ENCODE measurements at places on chromosomes 11 and 22. TPM values are rescaled to one million over a fixed set of nuclear protein-coding genes. Genes with fewer than 3 reads are reported as not detected.

GRCh38 chr22:48976556-48977535 lies 850.8 kb downstream of the BRD1 start:
- no peak for DNase-seq

The LINC01488 gene
- total RNA-seq = not detected

DNA sequence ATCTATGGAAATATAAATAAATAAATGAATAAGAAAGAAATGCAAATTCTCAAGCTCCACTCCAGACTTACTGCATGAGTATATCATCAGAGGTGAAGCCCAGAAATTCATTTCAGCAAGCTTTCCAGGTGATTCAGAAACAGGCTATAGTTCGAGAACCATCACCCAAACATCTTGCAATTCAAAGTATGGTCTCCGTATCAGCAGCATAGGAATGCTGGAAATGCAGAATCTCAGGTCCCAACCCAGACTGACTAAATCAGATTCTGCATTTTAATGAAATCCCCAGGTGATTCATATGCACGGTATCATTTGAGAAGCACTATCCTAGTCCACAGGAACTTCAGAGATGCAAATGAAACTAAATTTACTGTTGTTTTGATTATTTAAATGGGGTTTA lies 95.3 kb downstream of the SERGEF start:
- DNase-seq = no peak

DNA sequence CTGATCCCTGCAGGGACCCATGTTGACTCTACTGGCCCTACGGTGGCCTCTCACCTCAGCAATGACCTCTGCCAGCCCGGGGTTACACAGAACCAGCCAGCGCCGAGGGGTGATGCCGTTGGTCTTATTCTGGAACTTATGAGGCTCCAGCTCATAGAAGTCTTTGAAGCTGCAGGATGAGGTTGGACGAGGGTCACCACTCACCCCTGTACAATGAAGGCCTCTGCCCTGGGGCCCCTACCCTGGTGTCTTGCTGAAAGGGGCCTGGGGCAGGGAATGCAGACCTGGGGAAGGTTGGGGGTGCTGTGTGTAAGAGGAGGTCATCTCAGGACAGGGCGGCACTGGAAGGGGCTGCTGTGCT lies 6.8 kb downstream of the PYGM start:
- DNase-seq = no peak

DNA sequence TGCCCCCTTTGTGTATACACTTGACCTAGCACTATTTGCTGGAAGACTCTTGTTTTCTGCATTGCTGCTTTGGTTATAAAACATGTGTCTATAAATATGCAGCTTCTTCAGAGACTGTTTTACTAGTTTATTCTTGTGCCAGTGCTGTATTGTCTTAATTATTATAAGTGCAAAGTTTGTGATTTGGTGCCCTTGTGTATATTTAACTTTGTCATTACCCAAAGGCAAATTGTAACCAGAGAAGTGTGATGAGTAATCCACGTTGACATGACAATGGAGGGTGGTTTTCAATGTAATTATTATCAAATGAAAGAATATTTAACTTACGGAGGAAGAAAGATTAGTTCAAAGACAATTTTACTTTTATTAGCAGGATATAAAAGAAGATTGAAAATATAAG lies 75.0 kb upstream of the PRODH start:
- no peak for DNase-seq

The LRRC74B gene
- not detected for total RNA-seq

DNA sequence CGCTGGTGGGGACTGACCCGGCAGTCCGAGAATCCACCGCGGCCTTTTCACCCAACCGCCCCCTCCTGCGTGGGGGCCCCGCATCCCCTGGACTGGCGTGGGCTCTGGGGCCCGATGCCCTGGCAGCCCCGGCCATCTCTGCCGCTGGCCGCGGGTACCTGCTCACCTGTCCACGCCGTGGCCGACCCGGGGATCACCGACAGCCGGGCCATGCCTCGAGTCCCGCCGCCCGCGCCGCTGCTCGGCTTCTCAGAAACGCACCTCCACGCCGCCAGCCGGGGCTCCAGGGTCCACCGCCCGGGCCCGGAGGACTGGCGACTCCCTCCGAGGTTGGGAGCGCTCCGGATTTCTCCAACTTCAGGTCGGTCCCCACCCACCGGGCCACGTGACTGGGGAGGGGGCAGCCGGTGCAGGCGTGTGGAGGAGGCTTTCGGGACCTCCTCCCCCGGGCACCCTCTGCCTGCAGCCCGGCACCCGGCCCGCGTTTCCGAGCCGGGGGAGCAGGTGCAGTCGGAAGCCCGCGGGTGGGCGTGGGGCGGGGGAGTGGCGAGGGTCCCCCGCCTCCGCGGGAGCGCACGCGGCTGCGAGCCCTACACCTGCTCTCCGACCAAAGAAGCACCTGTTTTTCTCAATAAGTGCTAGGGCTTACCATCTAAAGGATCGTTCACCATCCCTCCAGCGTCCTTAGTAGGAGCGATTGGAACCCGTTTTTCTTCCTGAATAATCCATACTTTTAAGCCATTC lies 554 bp upstream of the NRIP3 start:
- no peak for DNase-seq

DNA sequence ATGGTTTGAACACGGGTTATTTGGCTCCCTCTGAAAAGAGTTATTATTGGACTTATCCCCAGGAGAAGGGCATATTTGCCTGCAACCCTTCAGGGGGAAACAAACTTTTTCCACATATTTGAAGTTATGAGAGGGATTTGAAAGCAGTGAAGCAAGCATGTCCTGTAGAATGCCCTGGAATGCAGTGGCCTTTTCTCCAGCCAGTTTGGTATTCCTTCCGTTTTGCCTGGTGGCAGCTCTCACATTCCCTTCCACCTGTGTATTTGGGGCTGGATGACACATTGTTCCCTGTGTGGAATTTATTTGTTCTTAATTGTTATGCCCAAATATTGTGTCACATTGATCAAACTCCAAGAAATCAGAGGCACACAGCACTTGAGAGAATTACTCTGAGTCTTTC lies 59.0 kb downstream of the OSBP2 start:
- no peak for DNase-seq

- no peak for DNase-seq
Observed at GRCh38 chr22:31474743-31475142, 14.9 kb downstream of the EIF4ENIF1 start.

DNA sequence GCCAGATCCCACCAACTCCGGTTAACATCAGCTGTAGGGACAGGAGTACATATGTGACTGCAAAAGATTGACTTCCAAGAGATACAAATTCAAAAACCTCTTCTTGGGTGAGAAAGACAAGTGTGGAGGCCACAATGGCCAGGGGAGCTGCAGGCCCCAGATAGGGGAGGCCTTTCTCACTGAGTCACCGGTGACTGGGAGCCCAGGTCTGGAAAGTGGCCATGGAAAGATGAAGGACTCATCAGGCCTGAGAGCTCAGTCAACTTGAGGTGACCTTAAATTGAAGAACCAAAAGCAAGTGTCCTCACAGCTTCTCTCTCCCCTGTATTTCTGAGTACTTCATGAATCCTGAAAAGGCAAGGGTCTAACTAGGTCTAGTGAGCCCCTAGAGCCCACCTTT lies 90.4 kb upstream of the CLPB start:
- DNase-seq = no peak

The CDHR5 gene
- not detected for total RNA-seq

GRCh38 chr22:50226875-50227165 lies 18.0 kb downstream of the TUBGCP6 start:
- no peak for DNase-seq

DNA sequence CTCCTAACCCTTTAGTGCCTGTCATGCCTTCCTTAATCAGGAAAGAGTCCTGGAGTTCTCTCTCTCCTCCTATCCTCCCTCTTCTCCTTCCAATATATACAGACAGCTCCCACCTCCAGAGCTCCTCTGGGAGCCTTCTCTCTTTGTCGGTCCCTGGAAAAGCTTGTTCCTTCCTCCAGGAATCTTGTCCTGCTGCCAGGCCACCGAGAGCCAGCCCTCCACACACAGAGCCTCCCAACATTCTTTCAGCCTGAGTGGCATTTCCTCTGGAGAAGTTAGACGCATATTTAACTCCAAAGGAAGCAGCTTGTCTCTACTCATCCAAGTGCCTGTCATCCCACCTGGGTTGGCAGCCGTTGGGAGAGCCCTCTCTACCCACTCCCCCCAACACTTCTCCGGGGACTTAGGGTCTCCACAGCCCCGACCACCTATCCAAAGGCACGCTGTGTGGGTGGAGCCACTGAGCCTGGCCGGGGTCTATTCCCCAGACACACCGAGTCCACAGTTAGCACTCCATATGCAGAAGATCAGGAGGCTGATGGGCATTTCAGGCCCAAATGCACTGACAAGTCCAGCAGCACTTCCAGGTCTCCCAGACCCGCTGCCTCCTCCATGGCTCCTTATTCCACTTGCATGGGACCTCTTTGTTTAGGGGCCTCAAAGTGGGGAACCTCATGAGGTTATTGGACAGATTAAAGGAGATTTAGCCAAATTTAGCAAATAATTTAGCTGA lies 31.1 kb downstream of the DKK3 start:
- peak; percentile 93 for DNase-seq

The FADD gene
- total RNA-seq = 23.2 TPM

The OR2D2 gene
- not detected for total RNA-seq

- DNase-seq = no peak
Observed at GRCh38 chr22:50224071-50224470, 20.8 kb downstream of the TUBGCP6 start.

The PHLDA2 gene
- 15.2 TPM for total RNA-seq

DNA sequence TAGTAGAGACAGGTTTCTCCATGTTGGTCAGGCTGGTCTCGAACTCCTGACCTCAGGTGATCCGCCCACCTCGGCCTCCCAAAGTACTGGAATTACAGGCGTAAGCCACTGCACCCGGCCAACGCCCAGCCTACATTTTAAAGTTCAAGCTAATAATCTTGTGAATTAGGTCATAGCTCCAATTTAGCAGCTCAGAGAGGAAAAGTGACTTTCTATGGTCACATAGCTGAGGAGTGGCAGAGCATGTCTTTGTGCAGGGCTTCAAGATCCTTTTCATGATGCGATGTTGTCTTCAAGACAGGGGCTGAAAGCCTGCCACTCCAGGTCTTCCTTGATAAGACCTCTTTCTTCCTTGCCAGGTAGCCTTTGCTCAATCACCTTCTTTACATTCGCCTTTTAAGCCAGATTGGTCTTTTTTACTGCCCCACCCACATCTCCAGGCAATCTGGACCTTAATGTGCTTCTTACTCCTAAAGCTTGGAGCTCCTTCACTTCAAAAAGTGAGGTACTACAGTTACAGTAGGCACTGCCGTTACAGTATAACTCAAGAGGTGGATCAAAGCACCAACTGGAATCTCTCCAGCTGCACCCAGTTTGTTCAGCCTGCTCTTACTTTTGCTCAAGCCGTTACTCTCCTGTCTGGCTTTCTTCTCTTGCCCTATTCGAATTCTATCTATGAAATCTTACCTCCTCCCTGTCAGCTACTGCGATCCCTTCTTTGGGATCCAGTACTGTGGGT lies 18.2 kb downstream of the YWHAH start:
- DNase-seq = no peak

DNA sequence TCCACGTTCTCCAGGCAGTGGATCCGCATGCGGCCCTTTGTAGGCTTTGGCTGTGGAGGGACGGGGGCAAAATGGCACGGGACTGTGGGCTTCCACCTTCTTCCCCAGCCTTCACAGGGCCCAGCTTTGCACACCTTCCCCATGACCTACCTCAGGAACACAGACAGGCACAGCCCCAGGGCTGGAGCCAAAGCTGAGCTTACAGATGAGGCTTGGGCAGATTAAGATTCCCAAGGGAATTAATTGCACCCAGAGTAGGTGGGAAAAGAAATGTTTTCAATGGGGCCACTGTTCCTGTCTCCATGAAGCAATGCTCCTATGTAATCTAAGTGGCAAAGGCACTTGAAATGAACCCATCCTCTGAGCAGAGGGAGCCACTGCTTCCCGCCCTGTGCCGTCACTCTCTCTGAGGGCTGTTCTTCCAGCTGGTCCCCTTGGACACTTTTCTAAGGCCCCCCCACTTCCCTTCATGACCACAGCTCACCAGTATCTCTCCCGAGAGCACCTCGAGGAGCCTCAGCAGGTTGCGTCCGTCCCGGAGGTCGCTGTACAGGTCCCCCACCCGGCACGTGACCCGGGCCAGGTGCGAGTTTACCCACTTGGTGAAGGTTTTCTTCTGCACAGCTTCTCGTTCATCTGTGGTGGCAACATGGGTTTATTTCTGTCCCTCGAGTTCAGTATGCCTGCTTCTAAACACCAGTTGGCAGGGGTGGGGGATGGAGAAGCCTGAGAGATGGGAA lies 13.5 kb downstream of the SPTBN2 start:
- DNase-seq = no peak

DNA sequence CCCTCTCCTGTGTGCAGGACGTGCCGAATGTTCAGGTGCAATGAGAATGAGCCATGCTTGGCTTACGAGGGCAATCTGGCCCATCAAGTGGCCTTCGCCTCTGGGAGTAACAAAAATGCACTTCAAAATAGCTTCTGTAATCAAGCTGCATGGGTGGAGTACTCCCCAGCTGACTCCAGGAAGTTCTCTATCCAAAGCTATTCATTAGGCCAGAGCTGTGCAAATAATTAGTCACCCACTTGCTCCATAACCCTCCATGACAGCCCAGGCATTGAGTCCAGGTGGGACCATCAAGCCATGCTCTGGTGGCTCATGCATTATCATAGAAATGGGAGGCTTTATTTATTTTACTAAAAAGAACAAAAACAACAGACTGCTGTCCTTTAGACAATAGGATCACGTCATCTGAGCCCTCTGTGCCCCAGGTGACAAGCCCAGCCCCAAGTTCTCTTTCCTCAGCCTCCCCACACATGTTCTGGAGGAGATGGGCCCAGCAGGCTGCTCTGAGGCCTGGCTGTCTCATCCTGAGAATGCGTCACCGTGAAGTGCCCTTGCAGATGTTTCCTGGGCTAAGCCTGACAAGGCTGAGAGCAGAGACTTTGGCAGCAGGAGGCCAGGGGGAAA lies 244.7 kb downstream of the ETS1 start:
- DNase-seq = no peak

- peak; percentile 85 for DNase-seq
Observed at GRCh38 chr11:66607126-66607834, 9.2 kb upstream of the RBM14 start.

- DNase-seq = no peak
Observed at GRCh38 chr11:125022551-125022950, 40.6 kb upstream of the SLC37A2 start.

DNA sequence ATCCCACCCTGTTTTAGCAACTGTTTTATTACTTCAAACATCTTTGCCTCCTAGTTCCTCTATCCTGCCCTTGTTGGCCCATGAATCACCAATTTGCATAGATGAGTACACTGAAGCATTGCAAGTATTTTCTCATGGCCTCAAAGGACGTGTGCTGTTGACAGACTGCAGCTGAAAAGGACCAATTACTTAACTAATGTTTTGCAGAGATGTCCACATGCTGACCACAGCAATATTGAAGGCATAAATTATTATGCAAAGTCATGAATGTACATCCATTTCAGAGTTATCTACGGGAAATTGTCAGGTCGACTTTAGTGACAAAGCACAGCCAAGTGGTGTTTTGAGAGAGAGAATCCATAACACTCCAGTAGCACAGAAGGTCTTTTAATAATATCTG lies 64.8 kb downstream of the CADM1 start:
- DNase-seq = no peak

GRCh38 chr11:41177791-41178190 lies 281.7 kb downstream of the LRRC4C start:
- DNase-seq = peak; percentile 81

- no peak for DNase-seq
Observed at GRCh38 chr11:32326522-32326921, 108.8 kb downstream of the WT1 start.

The GP1BB gene
- 1.3 TPM for total RNA-seq
